ENCODE measurements at places on chromosomes 3 and 15.

GRCh38 chr3:36318621-36319200 lies 61.6 kb upstream of the STAC start:
- DNase-seq, result no peak

GRCh38 chr3:33124638-33125037 lies 10.8 kb downstream of the CRTAP start:
- DNase-seq, result no peak

DNA sequence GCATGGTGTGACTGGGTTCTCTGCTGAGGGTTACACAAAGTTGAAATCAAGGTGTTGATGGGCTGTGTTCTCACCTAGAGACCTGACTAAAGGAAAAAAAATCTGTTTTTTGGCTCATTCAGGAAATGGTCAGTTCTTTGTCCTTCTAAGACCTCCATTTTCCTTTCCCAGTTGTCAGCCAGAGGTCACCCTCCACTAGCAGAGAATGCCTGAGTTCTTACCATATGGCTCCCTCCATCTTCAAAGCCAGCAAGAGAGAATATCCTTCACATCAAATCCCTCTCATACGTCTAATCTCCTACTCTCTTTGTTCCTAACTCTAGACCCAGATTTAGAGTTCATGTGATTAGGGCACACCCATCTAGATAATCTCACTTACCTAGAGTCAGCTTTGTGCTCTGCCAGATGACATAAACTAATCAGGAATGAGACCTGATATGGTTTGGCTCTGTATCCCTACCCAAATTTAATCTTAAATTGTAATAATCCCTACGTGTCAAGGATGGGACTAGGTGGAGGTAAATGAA lies 19.4 kb downstream of the ANKRD28 start:
- DNase-seq, result no peak

GRCh38 chr3:9047452-9048346 lies 84.4 kb upstream of the RAD18 start:
- DNase-seq, result no peak

GRCh38 chr15:20340931-20341661 lies 200.5 kb downstream of the GOLGA6L6 start:
- DNase-seq, result no peak

DNA sequence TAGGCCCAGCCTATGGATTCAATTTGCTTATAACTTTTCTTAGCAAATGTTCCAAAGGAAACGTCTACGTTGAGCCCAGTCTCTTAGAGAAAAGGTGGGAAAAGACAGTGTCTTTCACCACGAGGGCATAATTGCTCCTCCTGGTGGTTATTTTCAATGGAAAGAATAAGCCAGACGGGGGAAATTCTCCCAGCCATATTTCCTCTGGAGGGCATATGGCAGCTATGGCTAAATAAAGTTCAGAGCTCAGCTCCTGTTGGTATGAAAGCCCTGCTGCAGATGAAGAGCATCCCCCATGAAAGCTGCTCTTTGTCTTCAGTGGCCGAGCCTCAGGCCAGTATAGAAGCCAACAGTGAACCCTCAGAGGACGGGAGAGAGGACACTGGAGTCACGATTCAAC lies 297.9 kb downstream of the RYR3 start:
- no peak for DNase-seq

DNA sequence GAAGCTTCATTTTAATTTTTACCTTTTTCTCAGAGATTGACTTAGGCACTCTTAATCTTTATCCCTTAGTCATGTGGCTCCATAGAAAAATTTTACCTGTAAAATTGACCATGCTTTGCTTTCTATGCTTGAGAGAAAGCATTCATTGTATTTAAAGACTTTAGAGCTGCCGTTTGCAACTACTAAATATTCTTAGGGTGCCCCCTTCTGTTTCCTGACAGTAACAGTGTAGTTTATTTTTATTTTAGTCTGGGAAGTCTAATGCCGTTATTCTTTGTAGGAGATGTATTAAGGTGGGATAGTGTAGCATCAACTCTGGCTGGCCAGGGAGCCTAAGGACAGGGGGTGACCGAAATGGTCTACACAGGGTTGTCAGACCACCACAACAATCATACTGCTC lies 84.5 kb upstream of the SYNPR start:
- DNase-seq, result peak; percentile 50

DNA sequence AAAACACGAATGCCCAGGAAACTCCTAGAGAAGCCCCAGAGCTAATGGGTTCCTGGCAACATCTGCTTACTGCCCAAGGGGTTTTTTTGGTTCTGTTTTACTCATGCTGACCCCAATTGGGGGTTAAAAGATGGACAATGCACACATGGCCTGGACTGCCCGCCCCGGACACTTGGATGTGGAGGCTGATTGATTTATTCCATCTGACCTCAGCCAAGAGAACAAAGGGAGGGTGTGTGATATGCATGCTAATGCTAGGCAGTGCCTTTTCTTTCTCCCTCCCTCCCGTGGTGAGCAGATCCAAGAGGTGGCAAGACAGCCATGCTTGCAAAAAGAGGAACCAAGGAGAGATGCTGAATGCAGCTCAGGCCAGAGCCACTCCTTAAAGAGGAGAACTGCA lies 3.3 kb upstream of the LRTM1 start:
- DNase-seq, result no peak

GRCh38 chr3:195717852-195718476 lies 2.8 kb upstream of the MUC20 start:
- no peak for DNase-seq

- DNase-seq, result peak; percentile 67
Measured at GRCh38 chr3:113035387-113035982, 44.7 kb downstream of the GTPBP8 start.

DNA sequence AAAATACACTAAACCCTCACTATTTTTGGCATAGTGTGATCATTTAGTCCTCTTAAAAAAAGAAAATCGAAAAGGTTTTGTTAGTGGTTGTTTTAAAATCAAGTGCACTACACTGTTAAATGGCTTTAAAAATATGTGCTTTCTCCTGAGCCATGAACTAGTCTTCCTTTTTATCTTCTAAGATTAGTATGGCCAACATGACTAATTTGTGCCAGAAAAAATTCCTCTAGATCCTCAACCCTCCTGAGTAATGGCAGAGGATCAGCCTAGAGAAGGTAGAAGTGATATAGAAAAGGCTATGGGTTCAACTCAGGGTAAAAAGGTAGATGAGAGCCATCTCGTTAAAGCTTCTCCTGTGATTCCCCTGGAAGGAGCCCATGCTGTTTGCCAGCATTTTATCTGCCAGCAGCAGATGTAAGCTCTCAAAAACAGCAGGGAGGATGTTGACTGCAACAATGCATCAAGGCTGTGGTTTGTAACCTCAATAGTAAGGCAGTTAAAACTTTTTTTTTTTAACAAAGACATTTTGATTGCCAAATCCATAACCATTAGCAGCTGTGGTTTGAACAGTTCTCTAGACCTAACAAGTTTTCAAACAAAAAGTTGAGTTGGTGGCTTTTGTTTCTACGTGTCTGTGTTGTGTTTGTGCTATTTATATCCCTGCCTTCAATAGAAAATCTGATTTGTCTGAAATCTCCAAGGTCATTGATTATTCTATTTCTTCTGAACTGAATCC lies 30.2 kb upstream of the ZNF609 start:
- DNase-seq, result peak; percentile 90

- no peak for DNase-seq
Measured at GRCh38 chr15:61318802-61319525, 89.9 kb upstream of the RORA start.

- DNase-seq, result no peak
Measured at GRCh38 chr3:52714335-52715302, 8.7 kb downstream of the SPCS1 start.

DNA sequence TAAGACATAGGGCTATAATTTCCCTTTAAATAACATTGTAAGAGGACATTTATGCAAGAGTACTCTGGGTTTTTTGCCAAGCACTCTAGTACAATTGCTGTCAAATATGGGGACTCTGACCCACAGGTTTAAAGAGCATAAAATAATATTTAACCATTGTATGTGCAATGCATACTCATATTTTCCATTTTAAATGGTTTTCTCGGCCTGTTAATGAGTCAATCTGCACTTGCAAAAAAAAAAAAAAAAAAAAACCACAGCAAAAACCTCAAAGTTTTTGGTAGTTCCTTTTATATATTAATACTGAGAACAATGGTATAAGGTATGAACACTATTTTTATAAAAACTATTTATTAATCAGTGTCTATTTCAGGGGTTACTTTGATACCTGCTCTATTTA lies 304.0 kb upstream of the CBLB start:
- DNase-seq, result peak; percentile 80

DNA sequence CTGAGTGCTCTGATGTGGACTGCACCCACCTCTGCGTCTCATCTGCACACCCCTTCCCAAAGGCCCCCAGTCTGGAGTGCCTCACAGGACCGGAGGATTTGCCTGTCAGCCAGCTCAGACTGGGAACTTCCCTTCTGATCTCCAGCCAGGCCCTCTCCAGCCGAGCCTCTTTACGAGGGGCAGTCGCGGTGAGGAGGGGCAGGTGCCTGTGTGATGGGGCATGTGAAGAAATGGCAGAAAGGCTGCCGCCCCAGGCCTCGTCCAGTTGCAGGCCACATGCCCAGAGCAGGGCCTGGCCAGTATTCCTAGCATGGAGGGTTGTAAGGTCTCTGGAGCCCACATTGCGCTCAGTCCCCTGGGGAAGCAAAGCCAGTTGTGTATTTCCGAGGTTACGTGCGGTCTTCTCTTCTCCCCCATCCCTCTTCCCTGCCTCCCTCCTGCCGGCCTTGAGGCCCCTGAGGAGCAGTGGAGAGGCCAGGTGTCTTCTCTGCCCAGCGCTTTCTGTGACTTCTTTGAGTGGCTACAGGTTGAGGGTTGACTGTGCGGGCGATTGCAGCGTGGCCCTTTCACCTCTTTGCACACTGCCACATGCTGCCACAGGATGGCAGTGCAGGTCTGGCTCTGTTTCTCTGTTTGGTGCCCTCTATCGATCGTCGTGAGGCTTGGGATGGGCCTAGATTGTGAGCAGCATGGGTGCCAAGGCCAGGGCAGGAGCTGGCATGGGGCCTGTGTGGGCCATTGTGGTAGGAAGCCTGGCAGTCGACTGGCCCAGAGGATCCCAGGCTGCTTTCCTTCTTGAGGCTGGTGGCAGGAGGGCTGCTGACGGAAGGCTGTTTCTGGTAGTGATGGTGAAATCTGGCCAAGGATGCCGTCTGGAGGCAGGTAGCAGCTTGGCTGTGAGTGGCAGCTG lies 5.3 kb downstream of the CLK3 start:
- peak; percentile 78 for DNase-seq

GRCh38 chr3:12954891-12955650 lies 113.7 kb upstream of the RPL32 start:
- no peak for DNase-seq

- DNase-seq, result no peak
Measured at GRCh38 chr15:39589815-39590644, 9.2 kb downstream of the THBS1 start.

DNA sequence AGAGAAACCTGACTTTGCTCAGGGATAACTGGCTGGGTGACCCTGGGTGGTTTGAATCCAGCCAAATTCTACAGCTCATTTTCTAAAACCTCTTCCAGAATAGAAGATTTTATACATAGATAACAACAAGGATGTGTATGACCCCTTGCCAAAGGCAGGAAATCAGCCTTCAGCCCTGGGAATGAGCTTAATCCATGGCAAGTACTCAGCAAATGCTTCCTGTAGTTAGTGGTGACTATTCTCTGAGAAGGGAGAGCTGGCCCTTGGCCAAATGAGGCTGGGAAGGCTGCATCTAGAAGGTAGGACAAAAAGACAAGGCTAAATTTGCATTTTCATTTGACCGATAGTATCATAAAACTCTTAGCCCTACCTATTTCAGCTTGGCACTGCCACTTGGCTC lies 4.6 kb upstream of the HACD3 start:
- no peak for DNase-seq

DNA sequence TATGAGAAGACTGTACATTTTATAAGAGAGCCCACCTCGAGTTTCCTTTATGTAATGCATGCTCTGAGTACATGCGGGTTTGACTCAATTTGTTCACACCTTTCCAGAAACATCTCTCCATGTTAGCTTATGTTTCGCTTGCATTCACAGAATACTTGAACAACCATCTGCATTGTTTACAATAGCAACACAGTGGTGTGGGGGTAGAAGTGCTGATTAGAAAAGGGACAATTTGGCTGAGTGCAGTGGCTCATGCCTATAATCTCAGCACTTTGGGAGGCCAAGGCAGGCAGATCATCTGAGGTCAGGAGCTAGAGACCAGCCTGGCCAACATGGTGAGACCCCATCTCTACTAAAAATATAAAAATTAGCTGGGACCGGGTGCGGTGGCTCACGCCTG lies 60.9 kb downstream of the NCEH1 start:
- DNase-seq, result no peak

GRCh38 chr3:78941587-78941986 lies 826.2 kb downstream of the ROBO1 start:
- no peak for DNase-seq

GRCh38 chr3:14583548-14584091 lies 43.5 kb upstream of the GRIP2 start:
- no peak for DNase-seq

- DNase-seq, result no peak
Measured at GRCh38 chr3:104214937-104215336, 1151.8 kb upstream of the ALCAM start.

GRCh38 chr3:57120040-57120439 lies 45.1 kb downstream of the IL17RD start:
- no peak for DNase-seq

- DNase-seq, result no peak
Measured at GRCh38 chr3:192831801-192832347, 85.8 kb downstream of the MB21D2 start.

- no peak for DNase-seq
Measured at GRCh38 chr3:157103860-157104259, 56.1 kb downstream of the CCNL1 start.

GRCh38 chr15:65101411-65101890 lies 13.5 kb downstream of the UBAP1L start:
- peak; percentile 16 for DNase-seq

DNA sequence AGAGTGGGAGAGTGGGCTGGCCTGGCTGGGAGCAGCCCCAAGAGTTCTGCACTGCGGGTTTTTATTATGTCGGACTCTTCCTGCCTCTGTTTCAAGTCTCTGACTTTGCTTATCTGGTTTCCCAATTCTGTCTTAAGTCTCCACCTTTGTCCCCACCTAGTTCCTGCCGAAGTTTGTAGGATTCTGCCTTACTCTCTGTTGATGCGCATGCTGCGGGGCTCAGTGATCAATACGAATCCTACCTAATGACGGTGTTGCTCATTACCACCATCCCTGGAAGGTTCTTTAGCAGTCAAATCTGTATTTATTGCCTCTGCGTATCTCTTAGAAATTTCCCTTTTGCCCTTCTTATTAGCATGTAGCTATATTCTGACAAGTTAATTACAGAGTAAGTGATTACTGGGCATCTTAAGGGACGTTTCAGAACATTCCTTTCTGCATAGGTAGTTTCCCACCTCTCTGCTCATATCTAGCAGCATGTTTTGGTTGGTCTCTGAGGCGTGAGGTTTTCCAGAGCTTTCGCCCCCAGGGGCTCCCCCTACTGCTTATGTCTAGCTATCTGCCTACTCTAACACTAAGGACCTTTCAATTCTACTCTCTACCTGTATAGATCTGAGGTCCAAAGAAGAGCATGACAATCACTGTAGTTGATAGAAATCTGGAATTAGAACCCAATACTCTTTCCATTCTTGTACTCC lies 236.0 kb upstream of the EIF1B start:
- DNase-seq, result no peak

All from AML-193 (cell line).